ENCODE measurements at places on chromosomes 7 and 10. TPM values are rescaled to one million over a fixed set of nuclear protein-coding genes. Genes with fewer than 3 reads are reported as not detected.

DNA sequence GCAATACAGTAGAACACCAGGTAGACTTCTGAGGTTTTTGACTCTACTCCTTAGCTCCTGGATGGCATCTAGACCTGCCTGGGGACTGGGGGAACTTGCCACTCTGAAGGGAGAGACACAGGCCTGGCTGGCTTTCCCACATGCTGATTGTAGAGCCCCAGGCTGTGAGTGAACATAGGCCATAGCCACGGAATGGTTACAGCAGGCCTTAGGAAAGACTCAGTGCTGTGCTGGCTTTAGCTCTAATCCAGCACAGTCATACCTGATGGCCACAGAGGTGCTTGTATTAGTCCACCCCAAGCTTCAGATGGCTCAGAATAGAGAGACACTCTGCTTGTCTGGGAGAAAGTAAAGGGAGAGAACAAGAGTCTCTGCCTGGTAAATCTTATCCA lies 35.0 kb upstream of the ARHGAP12 start:
- no peak overlapping the region for H3K4me3 ChIP-seq
- no peaks in the 10 kb centered on the region for H3K27me3 ChIP-seq
- no peaks in the 10 kb centered on the region for H3K4me1 ChIP-seq
- DNase-seq: no peak
- H3K36me3 ChIP-seq: no peaks in the 10 kb centered on the region

The SPOCK2 gene
- total RNA-seq: 3.2 TPM

GRCh38 chr7:28573651-28574301 lies 161.5 kb downstream of the CREB5 start:
- no peaks in the 10 kb centered on the region for H3K36me3 ChIP-seq
- no peaks in the 10 kb centered on the region for H3K27me3 ChIP-seq
- DNase-seq: no peak
- peaks cover 11% of the 10 kb centered on the region for H3K4me1 ChIP-seq
- H3K4me3 ChIP-seq: no peak overlapping the region

DNA sequence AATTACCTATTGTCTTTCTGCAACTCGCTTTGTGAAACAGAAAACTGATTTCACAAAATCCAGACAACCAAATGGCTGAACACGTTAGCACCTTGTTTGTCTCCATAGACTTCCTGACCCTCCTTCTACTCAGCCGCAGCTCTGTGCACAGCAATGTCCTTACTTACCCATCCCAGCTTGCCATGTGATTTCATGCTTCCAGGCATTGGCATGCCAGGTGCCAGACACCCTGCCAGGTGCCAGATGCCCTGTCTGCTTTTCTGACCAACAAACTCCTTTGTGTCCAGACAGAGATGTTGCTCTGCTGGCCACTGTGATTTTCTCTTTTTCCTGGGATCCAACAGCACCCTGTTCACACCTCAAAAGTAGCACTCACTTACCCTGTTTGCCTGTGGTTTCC lies 16.1 kb upstream of the FAM170B start:
- H3K27ac ChIP-seq: no peak overlapping the region
- no peaks in the 10 kb centered on the region for H3K36me3 ChIP-seq
- H3K4me3 ChIP-seq: no peak overlapping the region
- no peaks in the 10 kb centered on the region for H3K27me3 ChIP-seq

DNA sequence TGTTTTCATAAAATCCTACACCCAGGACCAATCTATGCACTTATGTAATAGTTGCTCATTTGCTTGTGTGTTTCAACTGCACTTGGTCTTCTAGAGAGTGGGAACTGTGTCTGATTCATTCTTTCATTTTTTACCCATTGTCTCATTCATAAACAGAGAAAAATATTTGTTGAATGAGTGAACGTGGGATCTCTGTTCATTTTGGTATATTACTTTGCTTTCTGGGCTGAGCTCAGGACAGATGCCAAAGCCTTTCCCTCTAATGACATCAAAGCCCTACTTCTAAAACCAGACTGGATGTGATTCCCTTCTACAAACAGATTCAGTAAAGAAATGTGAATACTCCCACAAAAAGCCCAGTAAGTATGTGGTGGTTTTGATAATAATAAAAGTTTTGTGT lies 145.2 kb downstream of the ST7 start:
- no peaks in the 10 kb centered on the region for H3K36me3 ChIP-seq
- no peaks in the 10 kb centered on the region for H3K4me1 ChIP-seq
- H3K27me3 ChIP-seq: no peaks in the 10 kb centered on the region
- no peak for DNase-seq

- H3K36me3 ChIP-seq: no peaks in the 10 kb centered on the region
- H3K27me3 ChIP-seq: peaks cover 40% of the 10 kb centered on the region
- H3K27ac ChIP-seq: no peak within 1 kb of the TSS
- no peak for DNase-seq
Observed at GRCh38 chr7:150450491-150451001, at the start of gene GIMAP8. TSS of gene GIMAP8 (plus strand) at chr7:150450630. CDS start at chr7:150466699, 16,069 bp downstream.

The PPP1R17 gene
- 0.09 TPM for total RNA-seq

DNA sequence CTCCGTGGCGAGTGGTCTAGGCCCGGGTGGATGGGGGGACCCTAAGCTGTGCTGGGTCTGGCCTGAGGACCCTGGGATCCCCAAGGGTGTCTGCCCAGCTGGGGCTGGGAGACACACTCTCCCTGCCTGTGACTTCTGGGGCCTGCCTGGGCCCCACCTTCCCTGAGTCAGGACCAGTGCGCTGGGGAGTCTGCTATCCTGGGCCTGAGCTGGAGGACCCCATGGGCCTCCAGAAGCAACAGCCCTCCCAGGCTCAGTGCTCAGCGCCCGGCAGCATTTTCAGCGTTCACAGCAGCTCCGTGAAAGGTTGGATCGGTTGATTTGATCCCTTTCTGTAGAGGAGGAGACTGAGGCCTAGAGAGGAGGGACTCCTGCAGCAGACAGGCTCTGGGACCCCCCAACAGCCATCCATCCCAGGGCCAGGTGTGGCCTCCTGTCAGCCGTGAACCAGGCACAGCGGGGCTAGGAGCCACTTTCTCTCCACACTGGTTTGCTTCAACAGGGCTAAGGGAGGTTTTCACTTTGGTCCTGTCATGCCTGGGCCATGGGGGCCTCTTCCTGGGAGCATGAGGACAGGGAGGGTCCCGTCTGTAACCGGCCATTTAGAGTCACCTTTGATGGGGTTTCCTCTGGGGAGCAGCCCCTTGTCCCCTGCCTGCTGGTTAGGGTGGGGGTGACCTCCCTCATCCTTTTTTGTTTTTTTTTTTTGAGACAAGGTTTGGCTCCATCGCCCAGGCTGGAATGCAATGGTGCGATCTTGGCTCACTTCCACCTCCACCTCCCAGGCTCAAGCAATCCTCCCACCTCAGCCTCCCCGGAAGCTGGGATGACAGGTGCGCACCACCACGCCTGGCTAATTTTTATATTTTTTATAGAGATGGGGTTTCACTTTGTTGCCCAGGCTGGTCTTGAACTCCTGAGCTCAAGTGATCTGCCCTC lies 12.4 kb downstream of the FOXL3 start:
- H3K27ac ChIP-seq: no peak overlapping the region
- no peaks in the 10 kb centered on the region for H3K27me3 ChIP-seq
- no peaks in the 10 kb centered on the region for H3K36me3 ChIP-seq
- H3K4me1 ChIP-seq: no peaks in the 10 kb centered on the region
- no peak overlapping the region for H3K4me3 ChIP-seq

The UPK3B gene
- total RNA-seq: not detected

DNA sequence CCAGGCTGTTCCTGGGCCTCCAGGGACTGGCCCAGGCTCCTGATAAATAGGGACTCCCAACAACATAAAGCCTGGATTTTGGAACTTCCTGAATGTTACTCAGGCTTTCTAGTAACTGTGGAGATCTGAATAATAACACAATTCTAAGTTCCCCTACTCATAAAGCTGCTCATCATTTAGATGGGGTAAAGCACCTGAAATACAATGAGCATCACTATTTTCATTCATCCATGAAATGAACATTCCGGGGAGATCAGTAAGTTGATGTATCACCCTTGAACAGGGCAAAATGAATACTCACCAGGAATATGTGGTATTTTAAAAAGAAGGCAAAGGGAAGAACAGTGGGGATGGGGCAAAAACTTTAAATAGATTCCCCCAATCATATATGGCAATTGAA lies 48.3 kb upstream of the ATRNL1 start:
- H3K36me3 ChIP-seq: no peaks in the 10 kb centered on the region
- no peaks in the 10 kb centered on the region for H3K27me3 ChIP-seq
- DNase-seq: no peak
- no peaks in the 10 kb centered on the region for H3K4me1 ChIP-seq
- no peak overlapping the region for H3K27ac ChIP-seq
- H3K4me3 ChIP-seq: no peak overlapping the region

DNA sequence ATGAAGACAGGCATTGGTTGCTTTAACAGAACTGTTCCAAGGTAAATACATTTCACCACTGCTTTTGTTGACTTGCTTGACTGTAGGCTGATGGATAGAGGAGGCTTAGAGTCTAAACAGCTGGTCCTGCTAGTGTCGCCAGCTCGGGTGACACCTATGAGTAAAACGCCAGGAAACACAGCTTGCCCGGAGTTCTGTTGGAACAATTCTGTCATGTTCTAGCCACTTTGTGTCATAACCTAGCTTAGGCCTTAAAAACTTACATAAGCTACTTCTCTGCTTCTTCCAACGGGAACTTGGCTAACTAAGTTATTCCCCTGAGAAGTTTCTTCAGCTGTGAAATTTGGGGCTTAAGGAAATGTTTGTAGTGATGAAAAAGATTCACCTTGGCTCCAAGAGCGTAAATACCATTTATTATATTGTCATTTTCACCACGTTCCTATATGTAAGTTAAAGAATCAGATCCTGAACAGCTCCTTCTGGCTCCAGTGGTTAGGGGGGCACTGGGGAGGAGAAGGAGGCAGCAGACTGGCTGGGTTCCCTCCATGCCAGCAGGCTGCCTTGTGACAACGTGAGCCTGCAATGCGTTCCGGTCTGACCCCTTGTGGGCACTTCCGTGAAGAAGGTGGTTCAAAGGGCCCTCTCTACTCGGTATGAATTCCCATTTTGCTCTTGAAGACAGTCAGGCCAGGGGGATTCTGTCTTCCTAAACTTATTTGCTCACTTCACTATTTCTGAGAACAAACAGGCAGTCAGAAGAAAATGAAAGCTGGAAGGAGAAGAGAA lies 253.2 kb downstream of the BMPER start:
- no peaks in the 10 kb centered on the region for H3K27me3 ChIP-seq
- DNase-seq: peak; percentile 28
- H3K4me1 ChIP-seq: peaks cover 20% of the 10 kb centered on the region
- H3K36me3 ChIP-seq: no peaks in the 10 kb centered on the region
- no peak overlapping the region for H3K4me3 ChIP-seq
- no peak overlapping the region for H3K27ac ChIP-seq

DNA sequence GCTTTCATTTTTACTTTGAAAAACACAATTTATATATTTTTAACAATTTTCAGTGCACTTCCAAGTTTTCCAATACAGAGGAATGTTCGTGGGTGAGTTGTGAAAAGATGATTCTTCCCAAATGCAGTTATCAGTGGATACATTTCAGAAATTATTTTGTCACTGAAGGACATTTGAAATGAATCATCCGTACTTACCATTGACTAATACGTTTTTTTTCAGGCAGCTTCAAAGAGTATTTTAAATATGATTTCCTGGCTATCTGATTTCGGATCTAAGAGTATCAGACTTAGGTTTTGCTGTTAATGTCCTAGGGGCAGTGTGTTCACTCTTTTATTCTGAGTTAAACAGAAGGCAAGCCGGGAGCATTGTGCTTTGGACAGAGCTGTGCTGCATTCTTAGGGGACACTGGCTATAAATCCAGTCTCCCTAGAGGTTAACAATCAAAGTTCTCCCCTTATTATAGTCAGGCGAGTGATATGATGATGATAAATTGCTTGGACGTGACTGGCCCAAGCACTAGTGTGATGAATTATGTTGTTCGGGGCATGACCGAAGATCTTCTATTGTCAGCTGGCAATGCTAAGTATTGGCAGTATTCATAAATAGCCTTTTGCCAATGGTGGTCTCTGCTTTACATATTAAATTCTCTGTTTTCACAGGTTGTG lies 4.5 kb downstream of the PTER start:
- no peak overlapping the region for H3K4me3 ChIP-seq
- peaks cover 2% of the 10 kb centered on the region for H3K27me3 ChIP-seq
- DNase-seq: no peak
- H3K27ac ChIP-seq: no peak overlapping the region

DNA sequence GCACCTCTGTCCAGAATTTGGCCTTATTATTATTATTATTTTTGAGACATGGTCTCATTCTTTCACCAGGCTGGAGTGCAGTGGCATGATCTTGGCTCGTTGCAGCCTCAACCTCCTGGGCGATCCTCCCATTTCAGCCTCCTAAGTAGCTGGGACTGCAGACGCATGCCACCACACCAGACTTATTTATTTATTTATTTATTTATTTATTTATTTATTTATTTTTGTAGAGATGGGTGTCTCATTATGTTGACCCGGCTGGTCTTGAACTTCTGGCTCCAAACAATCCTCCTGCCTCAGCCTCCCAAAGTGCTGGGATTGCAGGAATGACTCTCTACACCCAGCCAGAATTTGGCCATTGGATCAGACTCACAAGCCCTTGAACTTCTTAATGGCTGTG lies 6.4 kb downstream of the BLNK start:
- H3K27ac ChIP-seq: no peak overlapping the region
- no peak for DNase-seq
- no peaks in the 10 kb centered on the region for H3K27me3 ChIP-seq
- peaks cover 5% of the 10 kb centered on the region for H3K4me1 ChIP-seq

- DNase-seq: no peak
- no peaks in the 10 kb centered on the region for H3K36me3 ChIP-seq
- H3K27me3 ChIP-seq: no peaks in the 10 kb centered on the region
Observed at GRCh38 chr10:114064151-114065048, 20.7 kb downstream of the ADRB1 start.

DNA sequence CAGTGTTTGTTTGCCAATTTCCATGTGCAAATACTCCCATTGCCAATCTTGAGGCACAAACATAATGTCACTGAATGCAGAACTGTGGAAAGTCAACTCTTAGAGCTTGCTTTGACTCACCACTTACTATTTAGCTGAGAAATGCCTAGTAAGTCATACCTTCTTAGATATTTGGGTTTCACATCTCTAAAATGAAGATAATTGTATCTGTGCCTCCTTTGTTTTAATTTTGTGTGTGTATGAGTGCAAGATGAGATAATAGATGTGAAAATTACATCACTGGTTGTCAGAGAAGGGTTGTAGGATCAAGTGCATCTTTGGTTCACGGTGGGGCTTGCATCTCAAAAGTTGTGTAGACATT lies 407.5 kb downstream of the INHBA start:
- H3K36me3 ChIP-seq: no peaks in the 10 kb centered on the region
- no peak overlapping the region for H3K27ac ChIP-seq
- no peak overlapping the region for H3K4me3 ChIP-seq
- no peak for DNase-seq
- H3K4me1 ChIP-seq: no peaks in the 10 kb centered on the region

Data from neural progenitor cell (in vitro differentiated cells).